ENCODE measurements at places on chromosomes 1 and 21.

- DNase-seq = no peak
These were observed at the start of gene STYXL2 for GRCh38 chr1:167093846-167094516. Gene STYXL2 (plus strand): TSS chr1:167094075. CDS start chr1:167094850, 775 bp downstream.

GRCh38 chr21:29237110-29238052 is 61.3 kb upstream of the BACH1 start:
- peak; percentile 92 for DNase-seq

DNA sequence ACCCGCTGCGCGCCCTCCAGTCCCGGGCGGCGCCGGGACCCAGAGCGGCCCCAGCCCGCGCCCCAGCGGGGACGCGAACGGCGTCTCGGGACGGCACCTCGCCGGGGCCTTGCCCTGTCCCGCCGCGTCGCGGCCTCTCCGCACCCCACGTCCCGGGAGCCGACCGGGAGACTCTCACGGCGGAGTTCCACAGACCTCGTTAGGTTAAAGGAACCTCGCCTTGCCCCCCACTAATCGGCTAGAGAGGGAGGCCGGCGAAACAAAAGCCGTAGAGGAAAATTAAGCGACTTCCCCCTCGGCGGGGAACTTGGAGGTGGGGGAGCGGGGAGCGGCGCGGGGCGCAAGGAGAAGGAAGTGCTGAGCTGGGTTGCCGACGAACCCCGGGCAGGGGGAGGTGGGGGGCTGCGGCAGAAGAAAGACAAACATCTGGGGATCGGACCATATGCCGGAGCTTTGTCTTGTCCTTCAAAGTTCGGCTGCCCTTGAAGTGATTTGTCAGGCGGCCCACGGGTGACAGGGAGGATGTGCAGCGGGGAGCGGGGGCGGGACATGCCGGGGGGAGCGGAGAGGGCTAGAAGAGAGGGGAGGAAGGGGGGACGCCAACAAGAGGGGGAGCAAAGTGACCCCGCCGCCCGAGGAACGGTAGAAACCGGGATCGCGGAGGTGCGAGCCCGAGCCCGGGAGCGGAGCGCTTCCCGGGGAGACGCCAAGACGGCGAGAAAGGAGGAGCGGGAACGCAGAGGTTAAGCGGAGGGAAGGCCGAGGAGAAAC is 120.0 kb upstream of the RRP15 start:
- DNase-seq = no peak

DNA sequence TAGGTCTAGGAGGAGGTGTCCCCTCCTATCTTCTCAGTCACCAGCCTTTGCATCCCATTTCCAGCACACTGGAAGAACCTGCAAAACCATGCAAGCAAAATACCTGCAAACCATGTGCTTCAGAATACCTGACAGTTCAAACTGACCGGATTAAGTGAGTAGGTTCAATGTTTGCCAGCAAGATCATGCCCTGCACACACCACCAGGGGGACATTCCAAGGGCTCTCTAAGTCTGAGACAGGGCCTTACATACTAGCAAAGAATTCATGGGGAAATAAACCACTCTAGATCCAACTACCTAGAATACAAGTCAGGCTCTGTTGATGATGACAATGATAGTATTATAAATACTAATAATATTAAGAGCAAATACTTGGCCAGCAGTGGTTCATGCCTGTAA is 27.6 kb downstream of the INPP5B start:
- no peak for DNase-seq

GRCh38 chr21:41664881-41665765 is 101.7 kb downstream of the RIPK4 start:
- DNase-seq = no peak

DNA sequence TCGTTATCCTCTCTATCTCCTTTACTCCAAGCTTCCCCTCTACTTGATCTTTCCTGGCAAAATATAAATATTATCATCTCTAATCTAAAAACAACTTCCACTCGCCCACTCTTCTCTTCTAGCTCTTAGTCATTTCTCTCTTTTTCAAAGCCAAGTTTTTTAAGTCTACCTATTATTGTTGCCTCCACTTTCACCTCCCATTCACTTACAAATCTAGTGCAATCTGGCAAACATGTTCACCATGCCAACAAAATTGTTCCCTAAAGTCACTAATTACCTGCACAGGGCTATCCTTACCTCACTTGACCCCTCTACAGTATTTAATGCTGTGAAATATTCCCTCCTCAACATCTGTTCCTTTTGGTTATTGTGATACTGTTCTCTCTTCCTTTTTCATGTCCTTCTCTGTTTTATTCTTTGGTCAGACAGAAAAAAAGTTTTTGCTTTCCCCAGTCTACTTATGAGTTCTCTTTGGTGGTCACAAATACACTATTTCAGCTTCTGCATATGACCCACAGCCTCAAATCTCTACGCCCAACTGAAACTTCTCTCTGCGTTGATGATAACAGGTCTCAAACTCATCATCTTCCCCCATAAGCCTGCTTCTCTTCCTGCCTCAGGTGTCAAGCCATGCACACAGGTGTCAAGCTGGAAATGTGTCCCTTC is 31.9 kb upstream of the RAP1A start:
- DNase-seq = no peak

DNA sequence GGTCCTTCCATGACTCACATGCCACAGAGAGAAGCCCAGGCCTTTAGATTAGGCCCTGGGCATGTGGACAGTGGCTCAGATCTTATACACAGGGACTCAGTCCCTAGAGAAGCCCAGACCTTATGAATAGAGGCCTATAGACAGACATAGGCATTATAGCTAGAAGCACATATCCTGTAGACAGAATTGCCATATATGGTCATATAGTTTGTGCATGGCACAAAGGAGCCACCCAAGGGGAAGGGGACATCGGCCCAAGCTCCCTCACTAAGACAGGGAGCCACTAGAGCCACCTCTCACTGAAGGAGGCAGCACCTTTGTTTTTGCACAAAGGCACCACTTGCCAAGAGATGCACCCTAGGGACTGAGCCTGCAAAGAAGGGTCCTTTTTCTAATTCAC is 2.3 kb upstream of the EFNA3 start:
- no peak for DNase-seq

DNA sequence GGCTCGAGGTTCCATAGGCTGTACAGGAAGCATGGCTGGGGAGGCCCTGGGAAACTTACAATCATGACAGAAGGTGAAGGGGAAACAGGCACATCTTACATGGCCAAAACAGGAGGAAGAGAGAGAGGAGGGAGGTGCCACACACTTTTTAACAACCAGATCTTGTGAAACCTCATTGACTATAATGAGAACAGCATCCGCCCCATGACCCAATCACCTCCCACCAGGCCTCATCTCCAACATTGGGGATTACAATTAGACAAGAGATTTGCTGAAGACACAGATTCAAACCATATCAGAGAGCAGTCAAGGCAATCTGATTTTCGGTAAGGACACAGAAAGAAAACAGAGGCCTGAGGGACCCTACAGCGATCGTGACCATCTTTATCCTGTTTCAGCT is 41.7 kb downstream of the TNFRSF9 start:
- DNase-seq = no peak

- peak; percentile 54 for DNase-seq
These were observed 486 bp downstream of the NIPAL3 start for GRCh38 chr1:24415910-24416665.

- DNase-seq = no peak
These were observed 341.7 kb downstream of the PCP4 start for GRCh38 chr21:40208948-40209345.

DNA sequence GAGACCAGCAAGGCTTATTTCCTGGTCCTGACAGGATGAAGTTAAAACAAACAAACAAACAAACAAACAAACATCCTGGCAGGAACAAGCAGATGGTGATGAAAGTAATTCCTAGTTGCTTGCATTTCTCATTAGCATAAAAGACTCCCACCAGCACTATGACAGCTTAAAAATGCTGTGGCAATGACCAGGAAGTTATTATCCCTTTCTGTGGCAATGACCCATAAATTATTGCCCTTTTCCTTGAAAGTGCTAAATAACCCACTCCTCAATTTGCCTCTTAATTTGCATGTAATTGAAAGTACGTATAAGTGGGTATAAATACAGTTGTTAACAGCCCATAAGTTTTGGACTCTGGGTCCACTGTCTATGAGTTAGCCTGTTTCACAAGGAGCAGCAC is 727.6 kb upstream of the NEGR1 start:
- DNase-seq = no peak

- no peak for DNase-seq
These were observed 32.1 kb downstream of the EXTL2 start for GRCh38 chr1:100862591-100862990.

DNA sequence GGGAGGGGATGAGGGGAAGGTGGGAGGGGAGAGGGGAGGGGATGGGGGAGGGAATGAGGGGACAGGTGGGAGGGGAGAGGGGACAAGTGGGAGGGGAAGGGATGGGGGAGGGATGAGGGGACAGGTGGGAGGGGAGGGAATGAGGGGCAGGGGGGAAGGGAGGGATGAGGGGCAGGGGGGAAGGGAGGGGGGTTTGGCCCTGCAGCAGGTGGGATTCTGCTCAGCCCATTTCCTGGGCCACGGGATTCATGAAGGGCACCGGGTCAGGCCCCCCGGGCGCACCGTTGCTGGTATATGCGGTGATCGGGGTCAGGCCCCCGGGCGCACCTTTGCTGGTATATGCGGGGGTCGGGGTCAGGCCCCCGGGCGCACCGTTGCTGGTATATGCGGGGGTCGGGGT is 15.1 kb upstream of the SAMD11 start:
- DNase-seq = no peak

DNA sequence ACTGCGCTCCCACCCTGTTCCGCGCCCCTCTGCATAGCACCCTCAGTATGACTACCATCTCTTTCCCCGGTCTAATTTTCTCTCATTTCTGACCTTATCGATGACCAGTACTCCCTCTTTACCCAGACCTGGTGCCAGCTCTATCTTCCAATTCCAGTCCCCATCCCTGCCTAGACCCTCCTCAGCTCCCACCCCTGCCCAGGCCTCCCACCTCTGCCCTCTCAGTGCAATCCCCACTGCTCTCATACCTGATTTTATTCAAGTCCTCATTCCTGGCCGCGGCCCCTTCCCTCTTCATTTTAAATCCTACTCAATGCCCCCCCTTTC is 1.3 kb downstream of the USP24 start:
- DNase-seq = no peak

- DNase-seq = no peak
These were observed 26.8 kb downstream of the IFI44 start for GRCh38 chr1:78676347-78676982.

DNA sequence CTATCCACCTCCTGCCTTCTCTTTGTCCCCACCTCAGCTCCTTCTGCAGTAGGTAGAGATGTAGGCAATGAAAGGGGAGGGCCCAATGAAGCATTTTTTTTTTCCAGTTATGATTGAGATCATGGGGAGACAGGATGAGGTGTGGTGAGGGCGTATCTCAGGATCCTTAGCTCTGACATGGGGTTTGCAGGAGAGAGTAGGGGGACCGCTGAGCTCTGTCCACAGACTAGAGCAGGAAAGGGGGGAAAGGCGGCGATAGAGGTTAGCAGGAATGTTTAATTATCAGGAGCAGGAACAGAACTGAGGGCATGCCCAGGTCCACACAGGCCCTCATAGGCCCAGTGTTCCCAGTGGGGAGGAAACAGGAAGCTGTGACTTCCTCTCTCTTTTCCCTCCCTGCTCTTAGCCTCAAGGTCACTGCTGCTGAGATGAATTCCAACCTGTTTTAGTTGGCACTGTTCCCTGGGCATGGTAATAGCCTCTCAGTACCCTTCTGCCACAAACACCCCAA is 901 bp upstream of the RXFP4 start:
- peak; percentile 12 for DNase-seq
